Stimulated activated CD8-positive, alpha-beta memory T cell treated with anti-CD3 and anti-CD28 coated beads, Interleukin-15, amount 100 ng/mL, for 24 hours (primary cell): ENCODE measurements at places on chromosomes 11 and 22.

- DNase-seq = no peak
These were observed 1469.0 kb downstream of the LRRC4C start for GRCh38 chr11:39990421-39990831.

DNA sequence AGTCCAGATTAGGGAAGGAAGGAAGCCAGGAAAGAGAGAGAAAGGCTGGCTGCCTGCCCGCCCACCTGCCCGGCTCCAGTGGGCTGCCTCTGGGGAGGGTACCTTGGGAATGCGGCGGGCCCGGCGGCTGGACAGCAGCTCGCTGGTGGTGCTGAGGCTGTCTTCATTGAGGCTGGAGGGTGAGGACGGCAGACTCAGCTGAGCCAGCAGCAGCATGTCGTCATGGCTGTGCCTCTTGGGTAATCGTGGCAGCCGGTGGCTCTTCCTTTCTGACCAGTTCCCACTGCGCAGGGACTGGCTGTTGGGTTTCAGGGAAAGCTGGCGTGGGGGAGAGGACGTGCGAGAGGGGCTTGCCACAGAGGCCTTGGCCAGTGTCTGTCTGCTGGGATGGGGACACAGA is 32.9 kb downstream of the RPL27A start:
- DNase-seq = no peak

DNA sequence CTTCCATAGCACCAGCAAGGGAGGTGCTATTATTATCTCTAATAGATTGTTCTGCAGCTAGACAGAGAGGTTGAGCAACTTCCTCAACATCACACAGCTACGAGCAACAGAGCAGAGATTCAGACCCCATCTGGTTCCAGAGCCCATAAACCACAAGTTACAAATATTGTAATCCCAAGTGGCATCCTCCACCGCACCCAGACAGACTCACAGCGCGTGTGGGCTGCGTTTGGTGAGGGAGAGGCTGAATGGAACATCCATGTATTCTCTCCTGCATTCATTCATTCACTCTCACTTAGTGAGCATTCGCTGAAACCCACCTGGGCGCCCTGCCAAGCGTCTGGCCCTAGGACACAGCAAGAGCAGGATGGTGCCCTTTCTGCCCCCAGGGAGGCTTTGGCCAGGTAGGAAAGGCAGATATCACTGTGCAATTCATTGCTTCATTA is 33.5 kb downstream of the LIF start:
- DNase-seq = no peak

GRCh38 chr11:1087279-1087960 is 12.7 kb downstream of the MUC2 start:
- no peak for DNase-seq

DNA sequence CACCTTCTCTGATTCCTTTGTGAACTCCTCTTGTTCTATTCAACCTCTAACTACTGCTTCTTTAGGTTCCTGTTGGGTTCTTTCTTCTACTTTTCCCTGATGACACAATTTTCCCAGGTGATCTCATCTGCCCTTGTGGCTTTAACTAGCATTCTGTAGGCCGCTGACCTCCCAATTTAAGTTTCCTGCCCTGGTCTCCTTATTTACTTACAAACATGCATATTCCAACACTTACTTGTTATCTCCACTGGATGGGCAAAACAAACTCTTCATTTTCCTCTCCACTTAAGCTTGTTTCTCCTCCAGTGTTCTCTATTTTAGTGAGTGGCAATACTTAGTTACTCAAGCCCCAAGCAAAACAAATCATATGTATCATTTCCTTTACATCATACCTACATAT is 734.5 kb downstream of the METTL15 start:
- no peak for DNase-seq

DNA sequence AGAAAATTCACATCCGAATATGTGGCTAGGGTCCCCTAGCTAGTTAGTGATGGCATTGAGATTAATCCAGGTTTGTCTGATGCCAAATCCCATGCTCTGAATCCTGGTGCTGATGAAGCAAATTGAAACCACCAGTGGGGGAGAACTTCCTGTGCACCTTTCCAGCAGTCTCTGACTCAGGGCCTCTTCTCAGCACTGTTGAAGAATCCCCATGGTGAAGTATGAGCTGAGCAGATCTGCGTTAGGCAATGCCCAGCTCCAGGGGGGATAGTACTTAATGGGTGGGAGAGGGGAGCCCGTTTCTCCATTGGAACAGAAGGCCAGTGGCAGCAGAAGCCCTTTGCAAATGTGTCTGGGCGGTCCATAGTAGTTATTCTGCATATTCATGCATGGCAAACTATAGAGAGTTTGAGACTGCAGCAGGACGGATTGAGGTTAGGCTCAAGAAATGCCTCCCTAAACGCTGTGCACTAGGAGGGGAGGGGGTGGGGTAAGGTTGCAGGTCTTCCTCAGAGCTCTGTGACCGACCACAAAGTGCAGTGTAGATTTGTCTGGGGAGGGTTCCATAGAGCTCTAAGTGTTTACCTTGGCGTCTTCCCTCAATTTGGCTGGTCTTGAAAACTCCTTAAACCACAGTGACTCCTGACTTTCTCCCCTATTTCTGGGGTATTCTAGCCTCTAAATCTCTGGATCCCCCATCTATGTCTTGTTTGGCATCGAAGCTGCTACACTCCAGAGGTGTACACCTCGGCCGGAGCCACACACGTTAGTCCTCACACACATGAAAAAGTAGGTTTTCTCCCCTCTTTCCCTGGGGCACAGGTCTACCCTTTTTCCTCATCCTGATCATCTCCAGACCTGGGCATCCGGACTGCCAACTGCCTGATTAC is 4.8 kb downstream of the POU2F3 start:
- no peak for DNase-seq

- no peak for DNase-seq
These were observed 2.5 kb downstream of the ROBO3 start for GRCh38 chr11:124867700-124868099.

- DNase-seq = no peak
These were observed 396.8 kb downstream of the AASDHPPT start for GRCh38 chr11:106474274-106474673.

DNA sequence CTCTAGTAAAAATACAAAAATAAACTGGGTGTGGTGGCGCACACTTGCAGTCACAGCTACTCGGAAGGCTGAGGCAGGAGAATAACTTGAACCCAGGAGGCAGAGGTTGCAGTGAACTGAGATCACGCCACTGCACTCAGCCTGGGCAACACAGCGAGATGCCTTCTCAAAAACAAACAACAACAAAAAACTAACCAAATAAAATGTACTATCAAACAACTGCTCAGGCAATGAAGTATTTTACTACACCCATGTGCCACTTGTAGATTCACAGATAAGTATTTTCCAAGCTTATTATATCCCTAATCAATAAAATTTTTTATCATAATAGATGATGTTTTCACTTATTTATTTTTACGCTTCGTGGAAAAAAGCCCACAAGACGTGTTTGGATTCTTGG is 924 bp downstream of the C11orf65 start:
- no peak for DNase-seq

- DNase-seq = no peak
These were observed 135.8 kb upstream of the SPON1 start for GRCh38 chr11:13826505-13827278.
